Caco-2 (cell line): ENCODE measurements at places on chromosomes 6 and 20. TPM values are rescaled to one million over a fixed set of nuclear protein-coding genes. Genes with fewer than 3 reads are reported as not detected.

DNA sequence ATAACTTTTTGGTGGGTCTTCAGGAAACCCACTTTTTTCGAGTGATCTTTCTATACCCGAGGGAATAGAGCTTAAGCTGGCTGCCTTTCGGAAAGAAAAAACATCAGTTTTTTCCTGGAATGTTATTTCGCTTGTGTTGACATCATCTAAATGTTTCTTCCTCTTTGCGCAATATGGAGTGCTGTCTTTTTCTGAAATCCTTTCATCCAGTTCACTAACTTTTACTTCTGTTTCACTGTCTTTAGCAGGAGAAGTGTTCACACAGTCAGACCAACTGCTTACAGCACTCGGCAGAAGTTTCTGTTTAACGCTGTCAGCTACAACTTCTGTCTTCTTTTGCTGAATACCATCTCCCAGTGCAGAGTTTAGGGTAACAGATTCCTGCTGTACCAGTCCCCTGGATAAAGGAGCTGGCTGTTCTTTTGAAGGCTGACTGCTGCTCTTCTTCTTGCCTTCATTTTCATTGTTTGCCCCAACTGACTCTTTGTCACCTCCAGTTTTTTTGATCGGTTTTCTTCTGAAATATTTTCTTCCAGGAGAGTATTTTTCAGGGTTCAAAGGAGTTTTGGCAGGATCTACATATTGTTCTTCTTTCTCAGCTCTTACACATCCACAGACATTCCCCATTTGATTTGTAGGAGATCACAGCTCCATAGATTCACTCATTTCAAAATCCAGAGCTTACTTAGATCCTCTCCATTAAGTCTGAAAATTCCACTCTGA lies 50.0 kb upstream of the DST start:
- H3K27ac ChIP-seq = peak overlapping the region; percentile 56
- no peak for DNase-seq
- H3K4me1 ChIP-seq = peaks cover 48% of the 10 kb centered on the region
- no peaks in the 10 kb centered on the region for H3K36me3 ChIP-seq

DNA sequence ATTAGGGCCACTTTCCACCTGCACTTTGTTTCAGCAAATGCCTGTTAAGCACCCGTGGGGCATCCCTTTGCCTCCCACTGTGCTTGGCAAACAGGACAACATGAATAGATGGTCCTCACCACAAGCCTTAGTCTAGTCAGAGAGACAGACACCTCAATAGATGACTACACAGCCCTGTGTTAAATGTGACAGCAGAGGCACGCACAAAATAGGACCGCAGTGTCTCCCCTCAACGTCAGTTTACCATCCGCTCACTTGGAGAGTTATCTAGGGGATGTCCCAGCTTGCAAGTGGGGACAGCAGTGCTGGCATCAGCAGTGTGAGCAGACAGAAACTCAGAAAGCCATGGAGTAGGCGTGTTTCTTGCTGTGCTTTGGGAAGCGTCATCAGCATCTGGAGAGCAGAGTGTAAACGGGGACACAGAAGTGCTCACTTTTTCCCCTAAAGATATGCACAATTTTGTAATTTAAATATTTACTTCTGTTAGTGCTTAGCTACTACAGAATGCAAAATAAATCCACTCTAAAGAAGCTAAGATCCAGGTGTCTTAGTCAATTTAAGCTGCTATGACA lies 66.0 kb upstream of the TXNDC5 start:
- H3K27ac ChIP-seq = no peak overlapping the region
- H3K4me3 ChIP-seq = no peak overlapping the region
- no peak for DNase-seq
- no peaks in the 10 kb centered on the region for H3K36me3 ChIP-seq
- no peaks in the 10 kb centered on the region for H3K27me3 ChIP-seq
- H3K4me1 ChIP-seq = peaks cover 20% of the 10 kb centered on the region

DNA sequence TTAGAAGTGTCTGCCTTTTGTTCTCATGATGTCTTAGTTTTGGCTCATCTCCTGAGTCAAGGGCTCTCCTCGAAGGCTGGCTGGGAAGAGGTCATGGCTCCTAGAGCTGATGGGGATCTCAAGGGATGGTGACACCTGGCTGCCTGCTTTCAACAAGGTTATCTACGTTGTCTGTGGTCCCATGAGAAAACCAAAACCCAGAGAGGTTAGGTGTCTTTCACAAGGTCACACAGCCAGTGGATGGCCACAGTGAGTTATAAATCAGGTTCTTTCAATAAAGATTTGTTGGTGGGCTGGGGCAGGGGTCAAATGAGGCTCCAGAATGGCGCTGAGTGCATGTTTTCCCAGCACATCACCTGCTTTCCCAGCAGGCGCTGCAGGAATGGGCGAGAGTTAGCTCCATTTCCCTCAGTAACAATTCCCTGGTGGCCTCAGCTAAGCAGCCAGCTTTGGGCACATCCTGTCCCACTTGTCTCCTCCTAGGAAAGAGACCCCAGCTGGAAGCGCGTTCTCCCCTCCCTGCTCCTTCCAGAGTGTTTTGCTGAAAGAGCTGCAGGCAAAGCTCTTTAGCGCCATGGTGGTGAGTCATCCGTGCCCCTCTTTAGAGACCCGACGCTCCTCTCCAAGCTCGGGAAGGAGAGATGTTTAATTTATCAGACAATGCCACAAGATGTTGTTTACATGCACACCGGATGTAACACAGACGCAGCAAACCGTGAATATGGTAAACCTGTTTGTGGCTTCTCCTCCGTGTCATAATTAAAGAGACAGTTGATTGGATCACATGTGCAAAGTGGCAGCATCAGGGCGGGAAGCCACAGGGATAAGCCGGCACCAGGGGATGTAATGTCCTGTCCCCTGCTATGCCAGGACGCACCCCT lies 109.7 kb downstream of the LRFN2 start:
- H3K4me1 ChIP-seq = no peaks in the 10 kb centered on the region
- no peak for DNase-seq
- H3K4me3 ChIP-seq = no peak overlapping the region
- no peak overlapping the region for H3K27ac ChIP-seq
- H3K27me3 ChIP-seq = no peaks in the 10 kb centered on the region

DNA sequence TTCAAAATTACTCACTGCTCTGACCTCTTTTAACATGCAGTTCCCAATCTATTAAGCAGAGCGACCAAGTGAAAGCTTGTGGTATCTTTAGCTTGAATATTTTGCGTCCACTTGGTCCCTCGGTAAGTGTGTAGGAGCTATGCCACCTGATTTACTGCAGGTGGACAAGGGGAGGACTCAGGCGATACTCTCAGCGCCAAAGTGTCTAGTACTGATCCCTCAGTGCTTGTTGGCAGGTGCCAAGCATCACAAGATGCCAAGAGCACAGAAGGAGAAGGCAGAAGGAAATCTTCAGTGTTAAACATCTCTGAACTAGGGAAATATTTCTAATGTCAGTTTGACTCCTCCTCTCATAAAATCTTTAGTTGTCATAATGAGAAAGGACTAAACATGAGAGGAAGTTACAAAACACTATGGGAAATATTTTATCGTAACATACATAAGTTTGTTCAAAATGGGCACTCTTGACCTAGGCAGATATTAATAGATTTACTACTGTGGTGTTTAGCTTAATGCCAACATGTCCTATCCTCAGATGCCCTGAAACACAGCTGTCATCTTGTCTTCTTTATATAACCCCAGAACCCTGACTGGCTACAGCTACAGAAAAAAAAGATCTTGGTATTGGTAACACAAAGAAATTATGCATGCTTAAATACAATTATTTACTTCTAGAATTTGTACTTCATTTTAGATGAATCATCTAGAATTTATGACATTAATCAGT lies 19.5 kb downstream of the NHLRC1 start:
- H3K27ac ChIP-seq = no peak overlapping the region
- DNase-seq = no peak
- no peak overlapping the region for H3K4me3 ChIP-seq
- H3K4me1 ChIP-seq = no peaks in the 10 kb centered on the region

DNA sequence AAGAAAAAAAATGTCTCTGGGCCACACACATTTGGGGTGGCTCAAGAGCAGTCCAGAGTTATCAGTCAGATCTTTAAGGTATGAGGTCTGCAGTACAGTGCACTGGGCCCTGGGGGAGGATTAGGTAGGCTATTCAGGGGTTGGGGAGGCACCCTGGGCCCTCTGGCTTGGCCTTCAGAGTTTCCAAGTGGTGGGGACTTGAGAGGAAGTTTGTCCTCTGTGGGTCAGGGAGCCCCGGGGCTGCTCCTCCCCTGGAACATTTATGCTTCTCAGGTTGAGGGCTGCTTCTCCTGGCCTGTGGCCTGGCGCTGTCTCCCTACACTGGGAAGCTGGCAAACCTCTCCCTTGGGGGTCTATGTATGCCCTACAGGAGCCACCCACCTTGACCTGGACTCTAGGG lies 46.0 kb downstream of the PTK7 start:
- no peaks in the 10 kb centered on the region for H3K36me3 ChIP-seq
- no peak overlapping the region for H3K27ac ChIP-seq
- H3K4me3 ChIP-seq = no peak overlapping the region
- H3K4me1 ChIP-seq = no peaks in the 10 kb centered on the region
- no peaks in the 10 kb centered on the region for H3K27me3 ChIP-seq
- DNase-seq = no peak

- no peak for DNase-seq
- peaks cover 5% of the 10 kb centered on the region; the same call in 1 of the 2 replicates for H3K4me1 ChIP-seq
- H3K27me3 ChIP-seq = no peaks in the 10 kb centered on the region
- H3K36me3 ChIP-seq = no peaks in the 10 kb centered on the region
- no peak overlapping the region for H3K27ac ChIP-seq
Measured at GRCh38 chr6:170155464-170156196, 135.2 kb downstream of the DLL1 start.

DNA sequence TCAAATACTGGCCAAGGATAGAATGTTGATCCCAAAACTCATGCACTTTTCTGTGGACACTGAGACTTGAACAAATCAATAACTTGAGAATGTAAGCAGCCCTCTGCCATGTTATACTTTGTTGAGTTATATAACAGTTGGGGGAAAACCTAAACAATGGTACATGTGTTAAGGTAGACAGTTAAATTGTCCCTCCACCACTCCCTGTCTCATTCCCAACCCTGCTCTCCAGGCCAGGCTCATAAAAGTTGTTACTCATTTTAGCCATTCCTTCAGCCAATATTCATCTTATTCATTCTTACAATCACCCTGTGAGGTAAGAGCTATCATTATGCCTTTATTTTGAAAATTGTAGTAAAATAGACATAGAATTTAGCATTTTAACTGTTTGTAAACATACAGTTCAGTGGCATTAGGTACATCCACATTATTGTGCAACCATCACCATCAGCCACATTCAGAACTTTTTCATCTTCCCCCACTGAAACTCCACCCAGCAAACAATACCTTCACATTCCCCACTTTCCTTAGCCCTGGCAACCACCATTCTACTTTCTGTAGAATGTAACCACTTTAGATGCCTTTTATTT lies 38.2 kb upstream of the IER3 start:
- H3K27me3 ChIP-seq = no peaks in the 10 kb centered on the region
- no peaks in the 10 kb centered on the region for H3K36me3 ChIP-seq
- no peak overlapping the region for H3K27ac ChIP-seq
- no peak overlapping the region for H3K4me3 ChIP-seq

- no peaks in the 10 kb centered on the region for H3K27me3 ChIP-seq
- H3K4me1 ChIP-seq = no peaks in the 10 kb centered on the region
- H3K36me3 ChIP-seq = no peaks in the 10 kb centered on the region
- H3K4me3 ChIP-seq = no peak overlapping the region
- peak; percentile 20 for DNase-seq
Measured at GRCh38 chr6:114096561-114097172, 125.7 kb upstream of the HDAC2 start.

GRCh38 chr6:117381749-117382148 lies 44.0 kb downstream of the ROS1 start:
- no peak overlapping the region for H3K4me3 ChIP-seq
- no peak for DNase-seq
- H3K27me3 ChIP-seq = no peaks in the 10 kb centered on the region
- H3K36me3 ChIP-seq = no peaks in the 10 kb centered on the region
- H3K27ac ChIP-seq = no peak overlapping the region

DNA sequence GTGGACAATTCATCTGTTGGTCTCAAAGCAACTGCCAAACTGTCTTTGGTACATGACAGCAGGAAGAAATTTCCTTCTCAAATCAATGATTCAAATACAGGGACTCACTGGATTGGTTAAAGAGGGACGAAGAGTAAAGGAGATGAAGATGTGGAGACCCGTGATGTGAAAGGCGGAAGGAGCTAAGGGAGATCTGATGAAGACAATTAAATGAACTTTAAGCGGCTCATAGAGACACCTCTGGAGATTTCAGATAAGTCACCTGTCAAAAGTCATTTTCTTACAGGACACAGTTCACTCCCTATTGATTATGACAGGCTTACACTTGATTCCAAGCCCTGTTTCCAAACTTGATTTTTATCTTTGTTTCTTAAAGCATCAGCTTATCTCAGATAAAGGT lies 466.3 kb downstream of the DOK5 start:
- DNase-seq = no peak
- H3K4me3 ChIP-seq = no peak overlapping the region
- H3K27me3 ChIP-seq = no peaks in the 10 kb centered on the region
- no peaks in the 10 kb centered on the region for H3K4me1 ChIP-seq
- H3K27ac ChIP-seq = no peak overlapping the region

DNA sequence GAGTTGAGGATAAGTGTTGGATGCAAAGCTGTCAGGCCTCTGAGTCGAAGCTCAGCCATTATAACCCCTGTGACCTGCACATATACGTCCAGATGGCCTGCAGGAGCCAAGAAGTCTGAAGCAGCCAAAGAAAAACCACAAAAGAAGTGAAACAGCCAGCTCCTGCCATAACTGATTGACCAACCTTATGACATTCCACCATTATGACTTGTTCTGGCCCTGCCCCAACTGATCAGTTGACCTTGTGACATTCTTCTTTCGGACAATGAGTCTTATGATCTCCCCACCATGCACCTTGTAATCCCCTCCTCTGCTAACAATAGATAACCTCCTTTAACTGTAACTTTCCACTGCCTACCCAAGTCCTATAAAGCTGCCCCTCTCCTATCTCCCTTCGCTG lies 133.7 kb upstream of the AGPAT4 start:
- H3K36me3 ChIP-seq = no peaks in the 10 kb centered on the region
- no peak overlapping the region for H3K27ac ChIP-seq
- H3K4me3 ChIP-seq = no peak overlapping the region
- H3K27me3 ChIP-seq = no peaks in the 10 kb centered on the region
- peaks cover 8% of the 10 kb centered on the region; the same call in 1 of the 2 replicates for H3K4me1 ChIP-seq

CST11 gene
- total RNA-seq = not detected in 2 replicates

GCNT2 gene
- total RNA-seq = 68.1 and 70.7 TPM in 2 replicates

BPIFB1 gene
- total RNA-seq = not detected in 2 replicates

PLA2G7 gene
- total RNA-seq = 0.19 and 0.32 TPM in 2 replicates

SIRPG gene
- not detected in 2 replicates for total RNA-seq

GTF2H4 gene
- 40.6 and 43.6 TPM in 2 replicates for total RNA-seq
